ENCODE measurements at places on chromosomes 1 and 21.

- no peak for DNase-seq
Observed at GRCh38 chr1:244640917-244641316, 12.0 kb upstream of the DESI2 start.

- DNase-seq: no peak
Observed at GRCh38 chr1:247908766-247909165, 11.3 kb upstream of the OR2T8 start.

DNA sequence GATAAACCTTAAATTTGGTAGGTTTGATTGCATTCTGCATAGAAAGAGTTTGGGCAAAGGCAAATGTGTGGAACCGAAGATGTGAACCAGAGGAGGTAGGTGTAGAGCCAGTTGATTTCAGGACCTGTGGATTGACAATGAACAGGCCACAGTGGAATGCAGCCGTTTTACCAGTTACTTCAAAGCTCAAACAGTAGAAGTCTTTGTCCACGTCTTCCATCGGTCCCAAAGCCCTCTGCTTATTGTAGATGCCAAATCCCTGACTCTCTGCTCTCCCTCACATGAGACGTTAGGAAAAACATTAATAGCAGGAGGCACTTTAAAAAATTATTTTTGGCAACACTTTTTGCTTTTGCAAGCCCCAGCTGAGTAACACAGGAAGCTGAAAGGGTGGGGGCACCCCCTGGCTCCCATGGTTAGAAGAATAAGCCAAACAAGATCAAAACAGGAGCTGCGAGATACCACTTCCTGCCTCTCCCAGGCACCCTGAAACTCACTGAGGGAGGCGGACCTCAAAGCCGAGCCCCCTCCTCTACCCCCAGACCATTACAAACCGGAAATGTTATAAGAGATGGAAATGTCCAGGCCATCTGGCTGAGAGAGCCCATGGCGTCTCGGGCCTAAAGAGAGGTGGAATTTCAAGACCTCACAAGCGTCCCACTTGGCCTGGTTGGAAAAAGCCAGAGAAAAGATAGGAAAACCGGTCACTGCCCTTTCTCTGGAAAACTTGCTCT lies 13.5 kb downstream of the TRAF3IP3 start:
- DNase-seq: peak; percentile 10

DNA sequence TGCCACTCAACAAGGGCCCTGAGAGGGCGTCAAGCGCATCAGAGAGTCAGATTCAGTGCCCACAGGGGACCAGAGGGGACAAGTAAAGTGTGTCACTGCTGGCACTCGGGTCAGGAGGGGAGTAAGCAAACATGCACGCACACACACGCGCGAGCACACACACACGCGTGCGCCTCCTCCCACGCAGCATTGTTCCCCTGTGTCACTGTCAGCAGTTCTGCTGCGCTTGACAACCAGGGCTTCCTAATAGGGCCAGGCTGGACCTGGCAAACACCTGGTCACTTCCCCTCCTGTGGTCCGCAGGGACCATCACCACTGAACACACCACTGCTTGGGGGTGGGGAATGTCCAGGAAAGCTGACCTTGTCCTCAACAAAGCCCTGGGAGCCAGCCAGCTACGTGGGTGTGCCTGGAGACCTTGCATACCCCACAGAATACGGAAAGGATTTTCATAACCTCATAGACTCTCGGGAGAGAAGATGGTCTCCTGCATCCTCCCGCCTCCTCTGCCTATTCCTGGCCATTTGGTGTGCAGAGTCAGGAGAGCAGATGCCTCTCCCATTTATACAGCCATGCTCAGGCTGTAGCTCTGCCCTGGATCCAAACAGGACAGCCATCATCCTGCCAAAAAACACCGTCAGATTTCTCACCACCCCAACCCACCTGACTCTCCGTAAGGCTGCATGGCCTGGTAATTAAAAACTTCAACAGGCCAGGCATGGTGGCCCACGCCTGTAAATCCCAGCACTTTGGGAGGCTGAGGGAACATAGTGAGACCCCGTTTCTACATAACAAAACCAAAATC lies 73.2 kb downstream of the SSBP3 start:
- no peak for DNase-seq

- DNase-seq: no peak
Observed at GRCh38 chr1:60672449-60672848, 409.9 kb upstream of the NFIA start.

DNA sequence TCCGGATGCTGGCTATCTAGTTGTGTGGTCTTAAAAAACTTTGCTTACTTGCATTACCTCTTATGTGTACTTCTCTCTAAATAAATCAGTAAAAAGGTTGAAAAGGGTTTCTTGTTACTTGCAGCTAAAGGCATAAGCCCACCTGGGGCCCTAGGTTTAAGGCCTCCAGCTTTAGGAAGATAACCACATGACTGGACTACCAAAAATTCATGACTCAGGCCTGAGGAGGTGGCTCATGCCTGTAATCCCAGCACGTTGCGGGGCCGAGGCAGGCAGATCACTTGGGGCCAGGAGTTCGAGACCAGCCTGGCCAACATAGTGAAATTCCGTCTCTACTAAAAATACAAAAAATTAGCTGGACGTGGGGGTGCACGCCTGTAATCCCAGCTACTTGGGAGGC lies 142.9 kb downstream of the APP start:
- no peak for DNase-seq

DNA sequence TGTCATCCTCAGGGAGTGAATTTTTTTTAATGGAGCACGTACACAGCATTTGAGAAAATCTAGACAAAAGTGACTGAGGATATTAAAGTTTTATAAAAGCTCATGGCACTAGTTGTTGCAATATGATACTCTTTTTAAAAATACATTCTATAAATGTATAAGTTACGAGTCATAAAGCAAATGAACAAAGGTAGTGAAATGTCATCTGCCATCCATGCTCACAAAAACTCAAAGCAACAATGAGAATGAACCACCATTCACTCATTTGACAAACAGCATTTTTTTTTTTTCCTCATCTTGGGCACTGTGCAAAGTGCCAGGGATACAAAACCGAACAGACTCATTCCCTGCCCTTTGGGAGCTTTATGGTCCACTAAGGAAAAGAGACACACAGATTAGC lies 38.7 kb downstream of the GPR137B start:
- no peak for DNase-seq

GRCh38 chr1:18928406-18928805 lies 26.1 kb upstream of the ALDH4A1 start:
- no peak for DNase-seq

GRCh38 chr1:225541383-225541782 lies 111.5 kb downstream of the ENAH start:
- DNase-seq: no peak

- DNase-seq: no peak
Observed at GRCh38 chr21:44370027-44370735, 16.8 kb downstream of the TRPM2 start.

- no peak for DNase-seq
Observed at GRCh38 chr1:220828950-220829586, 42.4 kb downstream of the MTARC1 start.

DNA sequence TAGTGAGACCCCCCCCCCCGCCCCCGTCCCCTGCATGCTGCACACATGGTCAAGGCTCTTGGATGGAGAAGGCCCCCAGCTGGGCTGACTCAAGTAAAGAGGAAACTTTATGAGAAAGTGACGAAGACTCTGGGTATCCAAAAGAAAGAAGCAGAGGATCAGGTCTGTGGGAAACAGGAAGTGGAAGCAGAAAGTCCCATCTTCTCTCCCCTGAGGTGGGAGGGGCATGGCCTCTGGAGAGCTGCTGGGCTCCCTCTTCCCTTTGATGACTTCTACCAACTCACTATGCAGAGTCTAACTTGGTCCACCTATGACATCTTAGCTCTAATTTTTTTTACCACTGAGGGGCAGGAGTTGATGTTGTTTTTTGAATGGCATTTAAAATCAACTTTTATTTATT lies 42.7 kb upstream of the LIN9 start:
- DNase-seq: no peak

- no peak for DNase-seq
Observed at GRCh38 chr1:41906943-41907342, 11.8 kb downstream of the HIVEP3 start.

DNA sequence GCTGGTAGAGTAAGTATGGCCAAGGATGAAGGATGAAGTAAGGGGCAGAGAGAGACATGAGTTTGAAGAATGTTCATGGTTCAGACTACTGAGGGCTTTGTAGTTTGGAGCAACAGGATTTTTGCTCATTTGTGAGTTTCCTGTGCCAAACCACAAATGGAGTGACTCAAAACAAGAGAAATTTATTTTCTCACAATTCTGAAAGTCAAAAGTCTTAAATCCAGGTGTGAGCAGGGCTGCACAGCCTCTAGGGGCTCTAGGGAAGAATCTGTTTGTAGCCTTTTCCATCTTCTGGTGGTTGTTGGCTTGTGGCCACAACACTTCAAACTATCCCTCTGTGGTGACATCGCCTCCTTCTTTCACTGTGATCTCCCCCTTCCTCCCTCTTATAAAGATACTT lies 58.9 kb downstream of the RHOU start:
- DNase-seq: no peak

- no peak for DNase-seq
Observed at GRCh38 chr1:199723250-199723956, 304.1 kb upstream of the NR5A2 start.

DNA sequence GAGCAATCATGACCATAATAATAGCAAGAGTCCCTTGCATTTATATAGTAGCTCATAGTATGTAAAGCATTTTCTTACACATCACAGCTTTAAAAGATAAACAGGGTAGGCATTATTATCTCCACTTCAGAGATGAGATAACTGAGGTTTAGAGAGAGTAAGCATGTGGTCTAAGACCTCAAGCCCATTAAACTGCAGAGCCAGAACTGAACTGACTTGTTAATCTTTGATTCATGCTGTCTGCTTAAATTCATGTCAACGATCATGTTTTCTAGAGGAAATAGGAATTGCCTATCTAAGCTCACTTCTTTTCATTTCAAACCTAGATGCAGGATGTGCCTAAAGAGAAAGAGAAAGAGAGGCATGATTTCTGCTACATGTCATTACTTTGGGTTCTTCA lies 524.8 kb downstream of the PTPRC start:
- DNase-seq: no peak

GRCh38 chr1:228410015-228410414 lies 3.4 kb upstream of the TRIM11 start:
- no peak for DNase-seq

DNA sequence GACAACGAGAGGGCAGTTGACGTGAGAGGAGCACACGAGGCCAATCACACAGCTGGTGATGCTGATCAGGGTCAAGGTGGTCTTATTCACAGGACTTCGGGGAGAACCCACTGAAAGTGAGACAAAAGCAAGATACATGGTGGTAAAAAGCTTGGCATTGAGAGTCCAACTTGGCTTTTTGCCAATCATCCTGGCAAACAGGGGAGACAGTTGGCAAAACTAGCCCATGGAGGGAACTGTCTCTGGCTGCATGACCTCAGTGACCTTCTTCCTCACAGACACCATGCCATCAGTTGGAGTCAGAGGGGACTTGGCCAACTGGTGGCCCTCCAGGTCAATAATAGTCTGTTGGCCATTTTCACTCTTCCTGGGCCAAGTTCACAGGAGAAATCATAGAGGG lies 139.9 kb downstream of the ASTN1 start:
- no peak for DNase-seq

GRCh38 chr1:65812065-65812464 lies 19.4 kb downstream of the PDE4B start:
- no peak for DNase-seq

DNA sequence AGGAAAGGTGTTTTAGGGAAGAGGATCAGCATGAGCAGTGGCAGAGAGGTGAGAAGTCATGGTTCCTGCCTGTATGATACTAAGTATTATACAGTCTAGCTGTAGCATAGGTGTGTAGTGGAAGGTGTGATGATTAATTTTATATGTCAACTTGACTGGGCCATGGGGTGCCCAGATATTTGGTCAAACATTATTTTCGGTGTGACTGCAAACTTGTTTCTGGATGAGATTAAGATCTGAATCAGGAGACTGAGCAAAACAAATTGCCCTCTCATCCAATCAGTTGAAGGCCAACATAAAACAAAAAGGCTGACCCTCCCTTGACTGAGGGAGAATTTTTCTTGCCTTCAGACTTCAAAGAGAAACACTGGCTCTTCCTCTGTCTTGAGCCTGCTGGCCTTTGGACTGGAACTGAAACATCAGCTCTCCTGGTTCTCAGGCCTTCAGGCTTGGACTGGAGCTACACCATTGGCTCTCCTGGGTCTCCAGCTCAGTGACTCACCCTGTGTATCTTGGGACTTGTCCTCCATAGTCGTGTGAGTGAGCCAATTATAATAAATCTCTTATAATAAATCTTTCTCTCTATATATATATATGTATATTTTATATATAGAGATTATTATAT lies 6.8 kb upstream of the CDC42 start:
- DNase-seq: no peak

Measured in right renal pelvis (tissue), 4 donors.